Right ventricle myocardium superior (tissue), 1 donor: ENCODE measurements at places on chromosomes 13 and 19.

- DNase-seq = no peak
Observed at GRCh38 chr13:45851171-45851921, at the start of gene SIAH3. SIAH3 (minus strand) TSS chr13:45851753; CDS start chr13:45851629, 124 bp downstream.

- DNase-seq = no peak
Observed at GRCh38 chr13:45974500-45974899, 78.0 kb downstream of the ZC3H13 start.

DNA sequence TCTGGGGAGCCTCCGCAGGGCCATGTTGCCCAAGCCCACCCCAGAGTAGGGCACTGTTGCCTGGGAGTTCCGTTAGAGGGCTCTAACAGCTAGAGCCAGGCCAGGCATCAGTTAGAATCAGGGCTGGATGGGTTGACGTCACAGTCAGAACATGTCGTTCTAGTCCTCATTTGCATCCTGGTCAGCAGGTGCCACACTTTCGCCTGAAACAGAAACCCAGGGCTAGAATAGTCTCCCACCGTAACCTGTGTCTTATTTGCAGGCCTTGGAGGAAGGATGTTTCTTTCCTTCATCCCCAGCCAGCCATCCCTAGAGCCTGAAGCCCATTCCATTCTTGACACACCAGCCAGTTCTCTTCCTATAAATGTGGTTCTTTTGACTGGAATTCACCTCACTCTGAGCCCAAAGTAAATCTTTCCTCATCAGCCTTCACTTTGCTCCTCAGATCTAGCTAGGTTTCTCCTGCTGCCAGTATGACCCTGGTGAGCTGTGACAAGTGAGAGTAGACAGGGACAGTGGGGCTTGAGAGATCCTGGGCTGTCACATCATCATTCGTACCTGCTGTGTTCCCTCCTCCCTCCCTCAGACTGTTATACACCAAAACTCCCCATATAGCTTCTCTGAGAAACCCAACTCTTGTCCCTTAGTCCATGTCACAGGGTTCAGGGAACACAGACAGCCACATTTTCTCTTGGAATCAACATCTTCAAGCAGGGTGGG is 12.2 kb upstream of the CCDC97 start:
- no peak for DNase-seq

DNA sequence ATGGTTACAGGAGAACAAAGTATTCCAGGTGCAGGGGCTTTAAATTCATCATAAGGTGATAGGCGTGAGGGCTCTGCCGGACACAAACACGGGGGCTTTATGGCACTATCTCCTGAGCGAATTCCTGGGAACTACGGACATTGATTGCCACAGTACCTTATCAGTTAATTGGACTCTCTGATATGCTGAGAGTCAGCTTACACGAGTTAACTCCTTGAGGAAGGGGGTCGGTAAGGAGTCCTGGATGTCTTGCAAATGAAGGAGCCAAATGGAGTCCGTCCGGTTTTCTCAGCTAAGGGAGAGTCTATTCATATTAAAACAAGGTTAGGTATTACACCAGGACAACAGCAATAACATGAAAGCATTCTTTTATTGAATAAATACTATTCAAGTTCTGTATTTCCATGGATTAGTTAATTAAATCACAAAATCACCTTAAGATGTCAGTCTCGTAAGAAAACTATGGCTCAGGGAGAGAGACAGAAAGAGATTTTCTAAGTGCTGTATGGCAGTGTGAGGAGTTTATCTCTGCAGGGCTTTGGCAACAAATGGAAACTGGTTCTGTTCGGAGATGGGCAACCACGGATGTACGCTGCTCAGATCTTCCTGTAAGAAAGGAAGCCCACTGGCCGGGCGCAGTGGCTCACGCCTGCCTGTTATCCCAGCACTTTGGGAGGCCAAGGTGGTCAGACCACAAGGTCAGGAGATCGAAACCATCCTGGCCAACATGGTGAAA is 26.2 kb upstream of the HIF3A start:
- no peak for DNase-seq
